ENCODE measurements at places on chromosomes 5 and 9. TPM values are rescaled to one million over a fixed set of nuclear protein-coding genes. Genes with fewer than 3 reads are reported as not detected.

GRCh38 chr5:69477170-69477569 is 15.4 kb upstream of the OCLN start:
- no peak for DNase-seq
- no peaks in the 10 kb centered on the region for H3K36me3 ChIP-seq
- H3K4me3 ChIP-seq: no peak overlapping the region
- no peaks in the 10 kb centered on the region for H3K4me1 ChIP-seq

DNA sequence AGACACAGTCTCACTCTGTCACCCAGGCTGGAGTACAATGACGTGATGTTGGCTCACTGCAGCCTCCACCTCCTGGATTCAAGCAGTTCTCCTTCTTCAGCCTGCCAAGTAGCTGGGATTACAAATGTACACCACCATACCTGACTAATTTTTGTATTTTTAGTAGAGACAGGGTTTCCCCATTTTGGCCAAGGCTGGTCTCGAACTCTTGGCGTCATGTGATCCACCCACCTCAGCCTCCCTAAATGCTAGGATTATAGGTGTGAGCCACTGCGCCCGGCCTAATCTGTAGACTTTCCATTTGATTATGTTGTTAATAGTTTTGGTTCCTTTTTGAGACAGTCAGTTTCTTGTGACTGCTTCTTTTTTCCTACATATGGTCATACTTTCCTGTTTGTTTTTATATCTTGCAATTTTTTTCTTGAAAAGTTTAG is 31.0 kb downstream of the MTREX start:
- H3K36me3 ChIP-seq: peaks cover 7% of the 10 kb centered on the region
- H3K27ac ChIP-seq: no peak overlapping the region
- no peak overlapping the region for H3K4me3 ChIP-seq

DNA sequence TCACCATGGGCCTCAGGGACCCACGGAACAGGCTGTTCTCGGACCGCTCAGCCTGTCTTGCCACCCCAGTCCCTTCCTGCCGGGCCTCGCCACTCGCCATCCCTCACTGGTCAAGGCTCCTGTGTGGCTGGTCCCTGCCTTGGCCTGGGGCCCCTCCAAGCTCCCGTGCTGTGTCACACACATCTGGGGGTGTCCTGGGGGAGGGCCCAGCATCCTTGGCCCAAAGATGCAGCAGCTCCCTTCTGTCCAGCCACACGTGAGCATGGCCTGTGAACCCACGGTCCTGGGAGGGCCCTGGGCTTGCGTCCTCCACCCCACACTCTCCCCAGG is 425 bp upstream of the EGFL7 start:
- peak overlapping the region; percentile 81 for H3K4me3 ChIP-seq
- H3K4me1 ChIP-seq: peaks cover 74% of the 10 kb centered on the region
- peaks cover 95% of the 10 kb centered on the region for H3K27me3 ChIP-seq
- H3K27ac ChIP-seq: peak overlapping the region; percentile 90
- H3K36me3 ChIP-seq: peaks cover 3% of the 10 kb centered on the region

GRCh38 chr5:56670916-56671315 is 144.4 kb upstream of the MAP3K1 start:
- H3K27ac ChIP-seq: peak overlapping the region; percentile 87
- H3K4me3 ChIP-seq: no peak overlapping the region
- H3K36me3 ChIP-seq: no peaks in the 10 kb centered on the region
- H3K27me3 ChIP-seq: no peaks in the 10 kb centered on the region
- DNase-seq: no peak

DNA sequence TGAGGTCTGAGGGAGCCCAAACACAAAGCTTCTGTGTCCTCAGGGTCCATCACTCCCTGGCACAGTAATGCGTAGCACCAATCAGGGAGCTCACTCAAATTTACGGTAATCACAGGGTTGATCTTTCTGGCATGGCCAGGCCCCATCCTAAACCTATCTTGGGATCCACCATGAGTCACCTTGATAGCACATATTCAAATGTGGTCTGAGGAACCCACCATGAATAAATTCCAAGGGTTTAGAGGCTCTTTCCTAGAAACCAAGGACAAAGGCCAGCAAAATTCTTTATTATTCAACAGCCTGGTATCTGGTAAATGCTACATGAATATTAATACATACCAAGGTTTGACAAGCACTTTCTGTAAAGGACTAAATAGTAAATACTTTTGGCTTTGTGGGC is 254.5 kb downstream of the TLR4 start:
- no peaks in the 10 kb centered on the region for H3K27me3 ChIP-seq
- no peak overlapping the region for H3K27ac ChIP-seq
- no peaks in the 10 kb centered on the region for H3K4me1 ChIP-seq
- H3K36me3 ChIP-seq: no peaks in the 10 kb centered on the region

DNA sequence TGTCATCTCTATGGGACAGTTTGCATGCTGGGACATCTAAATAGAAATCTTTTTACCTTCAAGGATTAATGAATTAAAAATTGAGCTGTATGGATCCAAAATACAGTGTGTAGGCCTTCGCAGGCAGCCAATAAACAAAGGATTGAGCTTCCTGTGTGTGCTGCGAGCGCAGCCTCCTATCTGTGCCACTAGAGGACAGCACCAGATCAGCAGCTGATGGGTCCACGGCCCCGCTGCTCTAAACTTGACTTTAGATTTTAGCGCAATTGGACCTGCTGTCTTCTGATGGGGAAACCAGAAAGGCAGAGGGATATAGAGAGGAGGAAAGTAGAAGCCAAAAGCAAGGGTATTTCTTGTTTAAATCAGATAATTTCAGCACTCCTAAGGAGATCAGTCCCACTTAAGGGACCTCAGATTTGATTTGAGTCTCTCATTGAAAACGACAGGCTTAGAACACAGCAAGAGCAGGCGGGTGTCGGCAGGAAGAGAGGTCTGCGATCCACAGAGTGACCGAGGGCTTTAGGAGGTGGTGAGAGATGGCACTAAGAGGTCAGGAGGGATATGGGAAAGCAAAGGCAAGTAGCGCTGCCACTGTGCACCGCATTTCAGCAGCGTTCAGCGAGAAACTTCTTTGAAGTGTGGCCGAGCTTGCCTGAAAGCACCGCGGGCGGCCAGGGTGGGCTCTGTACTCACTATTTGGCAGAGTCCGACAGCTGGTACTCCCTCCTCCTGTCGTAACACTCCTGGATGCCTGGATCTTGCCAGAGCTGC is 214.3 kb downstream of the GNA14 start:
- H3K27me3 ChIP-seq: no peaks in the 10 kb centered on the region
- H3K4me3 ChIP-seq: no peak overlapping the region
- H3K27ac ChIP-seq: no peak overlapping the region
- peaks cover 8% of the 10 kb centered on the region for H3K4me1 ChIP-seq

GRCh38 chr5:66828046-66828547 is 231.9 kb downstream of the MAST4 start:
- H3K4me3 ChIP-seq: peak overlapping the region; percentile 22
- H3K27me3 ChIP-seq: no peaks in the 10 kb centered on the region
- no peak for DNase-seq

GRCh38 chr5:51996356-51996861 is 613.2 kb downstream of the ISL1 start:
- no peak for DNase-seq
- no peaks in the 10 kb centered on the region for H3K27me3 ChIP-seq
- H3K4me1 ChIP-seq: no peaks in the 10 kb centered on the region
- no peak overlapping the region for H3K27ac ChIP-seq

SHOC1 gene
- total RNA-seq: 0.07 TPM

ANXA2R gene
- 13.6 TPM for total RNA-seq

ANKRD34B gene
- 0.38 TPM for total RNA-seq

CTNNA1 gene
- total RNA-seq: 205 TPM

Data from spleen (tissue), 13 donors.